ENCODE measurements at places on chromosomes 12 and 14.
A peak's percentile ranks its signal among the peaks of the same experiment; 100 is the strongest.

DNA sequence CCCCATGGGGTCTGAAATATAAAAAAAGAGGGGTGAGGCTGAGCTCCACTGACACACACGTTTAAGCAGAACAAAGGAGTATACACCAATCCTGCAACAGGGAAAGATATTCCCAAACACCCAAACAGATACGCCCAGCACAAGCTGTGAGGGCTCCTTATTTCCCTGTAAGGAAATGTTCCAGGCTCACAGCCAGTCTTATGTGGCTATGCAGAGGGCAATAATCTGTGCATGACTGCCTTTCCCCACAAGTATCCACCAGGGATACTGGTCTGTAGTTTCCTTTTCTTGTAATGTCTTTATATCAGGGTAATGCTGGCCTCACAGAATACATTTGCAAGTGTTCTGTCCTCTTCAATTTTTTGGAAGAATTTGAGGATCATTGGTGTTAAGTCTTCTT, 141.7 kb upstream of the DAAM1 start:
- no peak for DNase-seq

DNA sequence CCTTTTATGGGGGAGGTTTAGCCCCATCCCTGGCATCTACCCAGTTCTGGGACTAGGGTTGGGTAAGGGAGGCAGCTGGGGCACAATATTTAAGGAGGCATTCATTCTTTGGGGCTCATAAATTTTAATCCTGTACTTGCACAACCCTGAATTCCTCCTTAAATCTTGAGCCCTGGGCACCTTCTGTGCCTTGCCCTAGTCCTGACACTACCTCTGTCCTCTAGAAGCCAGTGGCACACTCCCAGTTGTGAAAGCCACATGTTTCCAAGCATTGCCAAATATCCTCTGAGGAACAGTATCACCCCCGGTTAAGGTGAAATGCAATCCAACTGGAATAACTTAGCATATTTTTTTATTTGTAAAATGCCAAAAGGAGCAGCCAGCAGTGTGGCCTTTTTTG, 36.6 kb downstream of the SLC16A7 start:
- no peak for DNase-seq

- peak; percentile 84 for DNase-seq
Observed at GRCh38 chr12:47779301-47779942, 6.4 kb downstream of the SLC48A1 start.

- no peak for DNase-seq
Observed at GRCh38 chr14:77613201-77613600, 3.2 kb downstream of the SPTLC2 start.

DNA sequence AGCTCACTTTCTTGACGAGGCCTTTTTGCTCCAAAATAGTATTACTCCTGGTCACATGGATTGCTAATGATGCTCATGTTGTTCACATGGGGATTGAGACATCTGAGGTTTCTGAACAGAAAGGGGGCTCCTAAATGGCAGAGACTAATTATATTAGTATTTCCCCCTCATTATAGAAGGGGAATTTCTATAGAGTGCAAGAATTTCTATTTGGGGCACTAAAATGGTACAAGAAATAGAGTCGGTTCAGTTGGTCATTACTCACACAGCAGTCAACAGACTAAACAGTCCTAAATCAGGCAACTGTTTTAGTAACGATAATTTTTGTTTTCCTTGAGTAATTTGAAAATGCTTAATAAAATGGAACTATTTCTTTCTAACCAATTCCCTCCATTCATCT, 108.9 kb downstream of the DACT1 start:
- DNase-seq: no peak

GRCh38 chr12:45729233-45730083, at the start of gene ARID2:
TSS of gene ARID2 (plus strand) at chr12:45729706. CDS start at chr12:45729837, 131 bp downstream.
- peak; percentile 89 for DNase-seq

DNA sequence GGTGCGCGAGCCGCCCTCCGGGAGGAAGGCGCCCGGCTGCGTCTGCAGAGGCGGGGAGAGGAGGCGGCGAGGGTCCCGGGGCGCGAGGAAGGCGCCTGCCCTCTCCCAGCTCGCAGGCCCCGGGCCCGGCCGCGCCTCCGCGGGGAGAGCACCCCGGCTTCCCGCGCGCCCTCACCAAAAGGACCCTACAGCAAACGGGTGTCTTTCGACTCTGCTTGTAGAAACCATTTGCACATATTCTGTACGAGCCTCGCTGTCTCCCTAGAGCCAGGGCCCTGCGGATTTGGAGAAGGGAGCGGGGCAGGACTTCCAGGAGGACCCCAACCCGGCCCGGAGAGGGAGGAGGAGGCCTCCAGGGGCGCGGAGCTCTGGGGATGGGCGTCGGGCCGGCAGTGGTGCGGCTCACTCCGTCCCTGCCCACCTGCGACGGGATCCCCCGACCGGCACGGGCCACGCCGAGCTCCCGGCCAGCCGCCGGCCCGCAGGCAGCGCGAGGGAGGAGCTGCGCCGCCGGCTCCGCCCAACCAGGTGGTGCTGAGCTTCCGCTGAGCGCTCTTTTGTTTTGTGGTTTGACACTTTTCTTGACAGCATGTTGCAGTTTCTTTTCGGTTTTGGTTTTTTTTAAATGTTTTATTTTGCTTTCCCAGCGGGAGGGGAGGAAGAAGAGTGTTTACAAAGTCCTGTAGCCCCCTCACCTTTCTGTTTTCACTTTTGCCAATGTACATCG, 103.3 kb upstream of the FKBP4 start:
- peak; percentile 54 for DNase-seq

GRCh38 chr12:45089411-45090075, 38.6 kb upstream of the DBX2 start:
- DNase-seq: no peak

DNA sequence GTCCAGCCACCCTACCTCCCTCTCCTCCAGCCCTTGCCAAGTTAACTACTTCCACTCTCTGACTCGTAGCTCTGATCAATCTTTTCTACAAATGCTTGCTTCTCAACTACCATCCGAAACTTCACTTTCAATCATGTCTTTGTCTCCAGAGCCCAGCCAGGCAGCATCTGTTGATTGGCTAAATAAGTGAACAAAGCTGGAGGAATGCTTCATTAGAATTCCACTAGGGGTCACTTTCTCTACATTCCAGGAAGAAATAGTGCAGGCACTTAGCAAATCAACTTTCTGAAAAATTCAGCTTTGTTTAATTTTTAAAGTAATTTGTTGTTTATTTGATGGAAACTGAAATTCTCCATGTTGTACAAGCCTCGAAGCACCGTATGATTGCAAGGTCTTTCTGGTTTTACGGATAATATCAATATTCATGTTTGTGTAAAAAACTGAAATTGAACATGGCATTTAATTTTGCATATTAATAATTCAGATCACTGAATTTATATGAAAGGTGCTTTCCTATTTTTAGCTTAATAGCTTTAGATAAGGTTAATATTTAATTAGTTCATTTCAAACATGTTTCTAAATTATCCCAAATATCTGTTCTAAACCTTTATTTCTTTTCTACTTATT, 32.4 kb upstream of the HELB start:
- DNase-seq: no peak

DNA sequence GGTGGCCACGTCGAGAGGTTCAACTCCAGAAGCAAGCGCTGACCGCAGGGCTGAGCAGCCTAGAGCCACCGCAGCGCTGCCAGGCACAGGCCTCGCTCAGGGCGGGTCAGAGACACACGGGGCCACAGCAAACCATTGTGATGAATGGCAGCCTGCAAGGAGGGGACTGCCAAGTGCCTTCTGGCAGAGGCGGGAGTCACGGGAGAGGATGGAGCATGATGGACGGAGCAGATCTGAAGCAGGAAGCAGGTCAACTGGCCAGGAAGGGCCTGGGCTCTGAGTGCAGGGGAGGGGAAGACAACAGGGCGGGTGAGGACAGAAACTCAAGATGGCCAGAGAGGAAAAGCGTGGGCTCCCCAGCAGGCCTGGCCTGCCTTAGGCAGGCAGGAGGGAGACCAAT, 49.8 kb downstream of the CDC42BPB start:
- DNase-seq: no peak

DNA sequence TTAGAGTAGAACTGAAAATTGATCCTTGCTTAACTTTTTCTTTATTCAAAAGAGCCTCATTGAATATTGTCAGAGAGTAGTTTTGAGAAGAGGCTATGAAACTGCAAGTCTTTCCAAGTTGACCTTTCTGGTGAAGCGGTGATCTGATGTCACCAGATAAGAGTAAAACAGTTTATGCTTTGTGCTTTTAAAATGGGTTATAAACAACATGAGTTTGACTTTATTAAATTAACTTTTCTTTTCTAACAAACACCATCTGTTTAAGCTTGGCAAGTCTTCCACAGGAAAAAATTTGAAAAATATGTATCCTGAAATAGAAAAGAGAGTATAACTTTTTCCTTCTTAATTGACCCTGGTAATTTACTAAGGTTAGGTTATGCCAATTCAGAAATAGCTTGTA, 408.7 kb upstream of the NOVA1 start:
- no peak for DNase-seq

DNA sequence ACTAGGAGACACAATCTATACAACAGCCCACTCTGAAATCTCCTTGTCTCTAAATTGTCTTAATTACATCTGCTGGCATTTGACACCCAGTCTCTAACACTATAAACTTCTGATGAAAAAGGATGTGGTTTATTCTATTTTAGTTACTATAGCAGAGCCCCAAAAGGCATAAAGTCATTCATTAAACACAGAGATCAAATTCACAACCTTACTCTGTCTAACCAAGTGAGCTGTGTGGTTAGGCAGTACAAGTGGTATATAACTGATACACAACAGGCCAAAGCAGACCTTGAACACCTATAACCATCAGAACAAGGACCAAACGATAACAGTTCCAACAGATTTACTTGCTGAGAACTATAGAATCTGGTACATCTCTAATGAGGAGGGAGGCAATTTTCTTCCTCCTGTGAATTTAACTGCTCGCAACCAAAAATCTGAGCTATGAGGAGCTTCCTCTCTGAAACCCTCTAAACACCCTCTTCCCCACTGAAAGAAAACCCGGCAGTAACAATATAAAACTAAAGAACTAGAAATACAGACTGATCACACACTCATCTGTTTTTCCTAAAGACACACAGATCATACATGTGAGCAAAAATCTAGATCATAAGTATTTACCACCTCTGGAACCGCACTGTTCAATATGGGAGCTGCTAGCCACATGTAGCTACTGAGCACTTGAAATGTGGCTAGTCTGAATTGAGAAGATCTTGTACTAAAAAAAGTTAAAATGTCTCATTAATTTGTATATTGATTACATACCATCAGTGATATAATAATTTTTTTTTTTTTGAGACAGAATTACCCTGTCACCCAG, 17.7 kb downstream of the SPPL3 start:
- no peak for DNase-seq

GRCh38 chr12:26135010-26135420, 10.2 kb upstream of the BHLHE41 start:
- no peak for DNase-seq

DNA sequence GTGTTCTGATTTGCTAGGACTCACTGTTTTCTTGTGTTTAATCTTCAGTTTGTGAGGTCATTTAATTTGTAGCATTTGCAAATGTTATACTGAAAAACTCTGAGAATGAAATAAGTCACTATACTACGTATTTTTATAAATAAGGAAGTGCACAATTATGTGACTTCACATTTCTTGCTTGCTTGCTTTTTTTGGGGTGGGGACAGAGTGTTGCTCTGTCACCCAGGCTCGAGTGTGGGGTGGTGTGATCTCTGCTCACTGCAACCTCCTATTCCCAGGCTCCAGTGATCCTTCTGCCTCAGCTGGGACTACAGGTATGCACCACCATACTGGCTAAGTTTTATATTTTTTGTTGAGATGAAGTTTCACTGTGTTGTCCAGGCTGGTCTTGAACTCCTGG, 32.7 kb downstream of the RBM25 start:
- DNase-seq: no peak

- DNase-seq: no peak
Observed at GRCh38 chr12:122610207-122610606, 83.2 kb downstream of the KNTC1 start.

GRCh38 chr12:132444957-132445883, 44.7 kb upstream of the FBRSL1 start:
- DNase-seq: no peak

DNA sequence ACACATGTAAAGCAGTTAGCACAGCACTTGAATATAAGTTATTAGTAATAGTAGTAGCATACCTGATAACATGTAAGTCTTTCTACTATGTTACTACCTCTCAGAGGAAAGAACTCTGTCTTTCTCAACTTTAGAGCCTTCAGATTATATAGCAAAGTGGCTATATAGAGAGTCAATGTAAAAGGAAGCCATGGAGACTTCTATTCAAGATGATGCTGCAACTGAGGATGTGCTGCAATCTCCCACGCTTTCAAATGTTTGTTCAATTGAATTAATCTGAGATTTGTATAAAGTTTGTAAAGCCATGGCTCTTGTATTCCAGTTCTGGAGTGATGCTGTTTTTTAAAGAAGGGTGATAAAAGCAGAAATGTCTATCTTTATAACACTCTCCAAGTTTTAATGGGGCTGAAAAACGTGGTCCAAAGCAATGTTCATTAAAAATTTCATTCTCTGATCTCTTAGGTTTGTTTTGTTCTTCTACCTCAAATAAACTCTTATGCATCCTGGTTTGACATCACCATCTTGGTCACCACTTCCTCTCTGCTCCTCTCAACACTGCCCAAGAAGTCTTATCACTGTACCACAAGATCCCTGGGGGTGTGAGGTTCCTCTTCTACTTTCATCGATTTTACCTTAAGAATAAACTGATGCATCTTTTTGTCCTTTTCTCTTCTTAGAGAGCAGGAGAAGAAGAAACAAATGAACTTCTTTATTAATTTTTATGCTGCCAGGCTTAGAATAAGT, 40.6 kb downstream of the C12orf42 start:
- no peak for DNase-seq

GRCh38 chr12:73950507-73950906, 587.1 kb upstream of the ATXN7L3B start:
- DNase-seq: no peak

DNA sequence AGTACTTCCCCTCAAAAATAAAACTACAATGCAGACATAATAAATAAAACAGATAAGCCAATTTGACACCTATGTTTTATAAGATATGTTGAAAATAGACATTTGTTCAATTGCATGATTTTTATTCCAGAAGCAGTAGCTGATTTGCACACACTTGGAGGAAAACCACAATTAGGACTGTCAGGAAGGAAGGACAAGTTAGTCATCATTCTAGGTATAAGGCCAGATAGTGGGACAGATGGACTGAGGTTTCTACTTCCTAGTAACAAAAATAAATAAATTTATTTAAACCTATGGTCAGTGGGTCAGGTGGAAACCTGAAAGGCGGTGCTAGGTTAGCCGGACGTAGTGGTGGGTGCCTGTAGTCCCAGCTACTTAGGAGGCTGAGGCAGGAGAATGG, 141.8 kb upstream of the RASSF8 start:
- DNase-seq: no peak

GRCh38 chr14:71933001-71933587, 865 bp downstream of the RGS6 start:
- no peak for DNase-seq

- DNase-seq: no peak
Observed at GRCh38 chr14:51487848-51488247, 163.9 kb upstream of the FRMD6 start.
